NCI-H2171 (cell line): ENCODE measurements at places on chromosomes 16 and 17.
A peak's percentile ranks its signal among the peaks of the same experiment; 100 is the strongest.

GRCh38 chr17:5610956-5611355 is 26.6 kb upstream of the NLRP1 start:
- DNase-seq: no peak

GRCh38 chr16:86517033-86517432 is 6.7 kb downstream of the FOXF1 start:
- DNase-seq: no peak

DNA sequence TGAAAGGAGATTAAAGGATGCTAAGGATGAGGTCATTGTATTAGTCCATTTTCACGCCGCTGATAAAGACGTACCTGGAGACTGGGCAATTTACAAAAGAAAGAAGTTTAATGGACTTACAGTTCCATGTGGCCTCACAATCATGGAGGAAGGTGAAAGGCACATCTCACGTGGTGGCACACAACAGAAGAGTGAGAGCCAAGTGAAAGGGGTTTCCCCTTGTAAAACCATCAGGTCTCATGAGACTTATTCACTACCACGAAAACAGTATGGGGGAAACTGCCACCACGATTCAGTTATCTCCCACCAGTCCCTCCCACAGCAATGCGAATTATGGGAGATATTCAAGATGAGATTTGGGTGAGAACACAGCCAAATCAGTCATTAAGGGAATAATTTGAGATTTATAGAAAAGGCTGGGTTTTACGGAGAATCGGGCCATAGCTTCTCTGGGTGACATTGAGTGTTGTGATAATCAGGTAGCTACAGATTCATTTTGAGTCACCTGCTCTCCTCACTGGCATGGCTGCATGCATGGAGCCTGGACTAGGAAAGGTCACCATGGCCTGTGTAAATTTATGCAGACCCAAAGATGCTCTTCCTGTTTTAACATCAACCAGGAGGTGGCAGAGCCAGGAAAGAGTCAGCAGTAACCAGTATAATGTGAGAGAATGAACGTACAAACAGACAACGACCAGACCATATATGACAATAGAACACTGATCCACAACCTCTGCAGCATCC is 40.5 kb upstream of the DYNLRB2 start:
- no peak for DNase-seq

- no peak for DNase-seq
These were observed 49.7 kb downstream of the SMG6 start for GRCh38 chr17:2253768-2254406.

- DNase-seq: no peak
These were observed 27.9 kb upstream of the CPHXL start for GRCh38 chr16:75754141-75754540.

DNA sequence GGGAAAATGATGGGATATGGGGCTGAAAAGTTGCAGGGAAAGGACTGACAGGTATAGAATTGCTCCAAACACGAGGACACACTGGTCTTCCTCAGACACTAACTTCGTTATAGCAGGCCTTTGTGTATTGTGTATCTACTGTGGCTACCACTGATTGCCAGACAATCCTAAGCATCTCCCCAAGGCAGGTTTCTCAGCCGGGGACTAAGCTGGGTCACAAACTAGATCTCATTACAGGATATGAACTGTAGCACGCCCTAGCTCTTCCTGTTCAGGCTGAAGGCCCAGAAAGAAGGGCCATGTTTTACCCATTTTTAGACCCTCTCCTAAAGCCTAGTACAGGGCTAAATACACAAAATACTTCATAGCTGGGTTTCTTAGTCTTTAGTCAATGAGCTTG is 5.1 kb upstream of the RANGRF start:
- no peak for DNase-seq

DNA sequence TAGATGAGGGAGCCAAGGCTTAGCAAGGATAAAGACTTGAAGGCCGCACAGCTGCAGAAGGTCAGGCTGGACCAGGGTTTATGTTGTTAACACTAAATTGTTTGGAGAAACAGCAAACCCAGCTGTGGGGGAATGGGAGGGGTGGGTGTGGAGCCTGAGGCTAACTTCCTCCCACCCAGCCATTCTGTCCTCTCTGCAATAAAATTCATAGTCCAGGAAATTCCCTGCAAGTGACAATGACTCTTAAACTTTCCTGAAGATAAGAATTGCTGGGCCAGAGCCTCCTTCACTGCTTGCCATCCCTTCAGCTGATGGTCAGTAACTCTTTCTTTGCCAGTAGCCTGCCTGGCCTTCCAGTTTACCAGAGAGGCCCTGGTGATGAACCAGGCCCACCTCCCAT is 19.4 kb upstream of the ATP5MC1 start:
- no peak for DNase-seq

- no peak for DNase-seq
These were observed 57.4 kb downstream of the PLCG2 start for GRCh38 chr16:81836279-81837054.

DNA sequence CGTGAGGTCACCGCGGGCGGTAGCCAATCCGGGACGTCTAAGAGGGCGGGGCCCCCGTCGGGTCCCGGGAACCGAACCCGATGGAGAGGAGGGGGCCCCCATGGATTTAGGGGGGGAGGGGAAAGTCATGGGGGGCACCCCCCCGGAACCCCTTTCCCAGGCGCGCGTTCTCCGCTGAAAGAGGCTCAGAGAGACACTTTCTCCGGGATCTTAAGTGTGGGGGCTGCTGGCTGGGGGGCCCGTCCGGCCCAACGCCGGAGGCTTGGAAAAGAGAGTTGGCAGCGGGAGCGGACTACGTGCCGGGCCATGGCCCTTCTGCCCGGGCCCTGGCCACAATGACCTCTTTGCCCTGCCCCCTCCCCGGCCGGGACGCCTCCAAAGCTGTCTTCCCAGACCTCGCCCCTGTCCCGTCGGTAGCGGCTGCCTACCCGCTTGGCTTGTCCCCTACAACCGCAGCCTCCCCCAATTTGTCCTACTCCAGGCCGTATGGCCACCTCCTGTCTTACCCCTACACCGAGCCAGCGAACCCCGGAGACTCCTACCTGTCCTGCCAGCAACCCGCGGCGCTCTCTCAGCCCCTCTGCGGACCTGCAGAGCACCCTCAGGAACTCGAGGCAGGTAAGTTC is at the start of gene DLX4:
Gene DLX4 (plus strand): TSS at position 57 of the 626 bp plus-strand sequence. CDS start 279 bp downstream, at position 336.
- no peak for DNase-seq

DNA sequence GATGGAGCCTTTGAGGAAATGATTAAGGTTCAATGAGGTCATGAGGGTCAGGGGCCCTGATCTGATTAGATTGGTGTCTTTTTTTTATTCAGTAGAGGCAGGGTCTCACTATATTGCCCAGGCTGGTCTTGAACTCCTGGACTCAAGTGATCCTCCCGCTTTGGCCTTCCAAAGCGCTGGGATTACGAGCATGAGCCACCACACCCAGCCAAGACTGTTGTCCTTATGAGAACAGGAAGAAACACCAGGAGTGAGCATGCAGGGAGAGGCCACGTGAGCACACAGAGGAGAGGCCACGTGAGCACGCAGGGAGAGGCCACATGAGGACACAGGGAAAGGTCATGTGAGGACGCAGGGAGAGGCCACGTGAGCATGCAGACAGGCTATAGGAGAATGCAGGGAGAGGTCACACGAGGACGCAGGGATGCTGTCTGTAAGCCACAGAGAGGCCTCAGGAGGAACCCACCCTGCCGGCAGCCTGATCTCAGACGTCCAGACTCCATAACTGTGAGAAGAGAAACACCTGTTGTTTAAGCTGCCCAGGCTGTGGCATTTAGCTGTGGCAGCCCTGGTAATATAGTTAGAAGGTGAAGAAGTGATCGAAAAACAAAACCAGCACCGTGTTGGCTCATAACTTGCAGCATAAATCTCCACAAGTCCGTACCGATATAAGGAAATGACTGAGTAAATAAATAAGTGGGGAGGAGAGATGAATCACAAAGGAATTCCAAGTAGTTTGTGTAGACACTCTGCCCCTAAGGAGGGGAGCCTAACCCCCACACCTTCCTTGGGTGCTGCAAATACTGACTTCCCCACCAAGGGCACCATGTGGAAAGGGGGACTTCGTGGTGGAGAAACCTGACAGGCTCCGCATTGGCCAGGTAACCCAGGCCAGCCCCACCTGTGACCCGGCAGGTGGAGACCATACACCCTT is 14.6 kb upstream of the CSNK1D start:
- DNase-seq: peak; percentile 96

DNA sequence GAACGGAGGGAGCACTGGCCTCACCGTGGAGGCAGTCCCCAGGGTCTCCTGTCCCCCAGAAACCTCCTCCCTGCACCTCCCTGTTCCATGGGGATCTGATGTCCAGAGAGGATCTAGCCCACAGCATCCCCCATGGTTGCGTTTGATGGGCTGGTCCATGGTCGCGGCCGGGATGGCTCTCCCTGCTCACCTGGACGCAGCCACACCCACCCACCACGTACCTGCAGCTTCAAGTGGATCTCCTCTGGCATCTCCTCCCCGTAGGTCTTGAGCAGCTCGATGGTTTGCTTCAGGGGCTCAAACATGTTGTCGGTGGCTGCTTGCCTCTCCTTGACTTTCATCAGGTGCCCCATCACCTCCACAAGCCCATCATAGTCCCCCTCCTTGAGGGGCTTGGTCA is 47.9 kb downstream of the DNAH17 start:
- DNase-seq: no peak

- no peak for DNase-seq
These were observed 106.9 kb downstream of the RGS9 start for GRCh38 chr17:65243838-65244625.

GRCh38 chr16:66335704-66336329 is 30.7 kb upstream of the CDH5 start:
- DNase-seq: peak; percentile 77

DNA sequence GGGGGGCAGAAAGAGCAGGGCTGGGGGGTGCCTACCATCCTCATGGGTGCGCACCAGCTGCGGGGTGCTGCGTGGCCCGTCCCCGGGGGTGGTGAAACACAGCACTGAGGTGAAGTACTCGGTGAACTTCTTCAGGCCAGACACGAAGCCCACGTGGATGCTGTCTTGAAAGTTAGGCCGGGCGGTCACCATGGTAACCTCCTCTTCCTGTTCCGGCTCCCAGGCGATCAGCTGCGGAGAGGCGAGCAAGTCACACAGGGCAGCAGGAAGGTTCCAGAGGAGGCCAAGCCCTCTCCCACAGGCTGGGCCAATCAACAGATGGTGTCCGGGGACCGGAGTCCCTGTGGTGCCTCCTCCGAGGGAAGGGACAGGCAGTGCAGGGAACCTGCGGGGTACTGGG is 90.1 kb upstream of the CDC42EP4 start:
- DNase-seq: peak; percentile 56

GRCh38 chr17:29154516-29155226 is 25.5 kb downstream of the MYO18A start:
- no peak for DNase-seq

- no peak for DNase-seq
These were observed 147.3 kb upstream of the FOXF1 start for GRCh38 chr16:86363057-86363490.

GRCh38 chr17:74763565-74764387 is 12.4 kb downstream of the NAT9 start:
- no peak for DNase-seq

DNA sequence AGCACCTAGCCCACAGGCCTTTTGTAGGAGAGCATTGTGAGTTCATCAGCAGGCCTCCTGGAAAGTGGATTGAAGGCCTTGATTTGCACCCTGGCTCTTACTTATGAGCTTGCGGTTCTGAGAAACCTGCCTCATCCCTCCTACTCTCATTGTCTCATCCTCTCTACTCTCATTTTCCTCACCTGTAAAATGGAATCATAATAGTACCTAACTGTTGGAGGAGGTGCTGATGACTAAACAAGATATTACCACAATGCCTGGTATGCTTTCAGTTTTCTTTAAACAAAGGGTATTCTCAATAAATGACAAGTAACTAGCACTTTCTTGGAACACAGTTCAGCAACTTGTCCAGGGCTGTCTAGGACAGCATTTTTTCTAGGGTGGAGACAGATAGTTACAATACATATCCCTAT is 243.1 kb upstream of the MAF start:
- DNase-seq: no peak

DNA sequence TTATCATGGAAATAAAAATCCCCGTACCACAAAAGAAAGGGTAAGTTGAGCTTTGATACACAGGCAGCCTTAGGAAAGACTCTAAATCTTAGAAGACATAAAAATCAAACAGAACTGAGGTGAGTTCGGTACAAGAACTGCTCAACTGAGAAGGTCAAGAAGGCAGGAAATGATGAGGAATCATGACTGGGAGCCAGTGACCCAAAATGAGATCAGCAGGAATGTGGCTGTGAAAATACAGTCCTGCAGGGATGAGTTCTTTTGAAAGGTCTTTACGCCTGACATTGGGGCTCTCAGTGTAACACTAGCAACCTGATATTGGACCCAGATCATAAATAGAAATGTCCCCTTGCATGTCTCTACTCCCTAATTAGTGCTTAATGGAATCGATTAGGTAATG is 56.3 kb upstream of the CDH11 start:
- no peak for DNase-seq

GRCh38 chr16:8718851-8719680 is 44.6 kb downstream of the ABAT start:
- DNase-seq: no peak

GRCh38 chr17:5431949-5432556 is 6.9 kb downstream of the C1QBP start:
- DNase-seq: no peak

- no peak for DNase-seq
These were observed 6.6 kb upstream of the RHOT2 start for GRCh38 chr16:661184-661821.

- no peak for DNase-seq
These were observed 41.7 kb downstream of the ZZEF1 start for GRCh38 chr17:4100883-4101756.

- no peak for DNase-seq
These were observed 45.1 kb downstream of the WDR45B start for GRCh38 chr17:82602986-82603710.

DNA sequence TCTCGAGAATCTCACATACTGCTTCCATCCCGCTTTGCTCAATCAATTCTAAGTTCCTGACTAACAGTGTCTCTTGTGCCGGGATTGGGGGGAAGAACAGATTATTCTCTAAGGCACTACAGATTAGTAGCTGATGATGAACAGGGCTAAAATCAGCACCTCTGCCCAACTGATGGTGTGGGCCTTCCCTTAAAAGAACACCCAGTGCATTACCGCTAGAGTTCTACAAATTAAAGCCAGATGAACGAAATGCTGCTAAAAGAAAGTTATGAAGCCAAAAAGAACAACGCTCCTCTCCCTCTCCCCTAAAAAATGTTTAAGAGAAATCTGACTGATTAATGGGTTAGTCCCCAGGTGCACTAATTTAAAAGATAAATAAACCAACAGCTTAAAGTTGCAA is 4.4 kb downstream of the CDC27 start:
- no peak for DNase-seq

DNA sequence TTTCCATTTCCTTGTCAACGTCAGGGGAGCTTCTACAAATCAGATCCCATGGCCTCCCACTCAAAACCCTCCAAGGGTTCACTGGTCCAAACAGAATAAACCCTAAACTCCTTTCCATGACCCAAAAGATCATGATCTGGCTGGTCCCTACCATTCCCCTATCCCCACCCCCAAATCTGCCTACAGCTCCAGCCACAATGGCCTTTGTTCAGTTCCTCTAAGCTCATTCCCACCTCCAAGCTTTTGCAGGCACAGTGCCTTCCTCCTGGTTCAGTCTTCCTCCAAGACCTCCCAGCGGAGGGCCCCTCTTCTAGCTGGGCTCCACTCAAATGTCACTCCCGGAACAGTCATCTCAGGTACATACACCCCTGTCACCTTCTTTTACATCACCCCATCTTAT is 2.0 kb downstream of the GPRC5B start:
- DNase-seq: no peak
